ENCODE measurements at places on chromosomes 16 and 17. TPM values are rescaled to one million over a fixed set of nuclear protein-coding genes. Genes with fewer than 3 reads are reported as not detected.

The OSBPL7 gene
- 12.1 TPM for total RNA-seq

The ESRP2 gene
- 1.2 TPM for total RNA-seq

DNA sequence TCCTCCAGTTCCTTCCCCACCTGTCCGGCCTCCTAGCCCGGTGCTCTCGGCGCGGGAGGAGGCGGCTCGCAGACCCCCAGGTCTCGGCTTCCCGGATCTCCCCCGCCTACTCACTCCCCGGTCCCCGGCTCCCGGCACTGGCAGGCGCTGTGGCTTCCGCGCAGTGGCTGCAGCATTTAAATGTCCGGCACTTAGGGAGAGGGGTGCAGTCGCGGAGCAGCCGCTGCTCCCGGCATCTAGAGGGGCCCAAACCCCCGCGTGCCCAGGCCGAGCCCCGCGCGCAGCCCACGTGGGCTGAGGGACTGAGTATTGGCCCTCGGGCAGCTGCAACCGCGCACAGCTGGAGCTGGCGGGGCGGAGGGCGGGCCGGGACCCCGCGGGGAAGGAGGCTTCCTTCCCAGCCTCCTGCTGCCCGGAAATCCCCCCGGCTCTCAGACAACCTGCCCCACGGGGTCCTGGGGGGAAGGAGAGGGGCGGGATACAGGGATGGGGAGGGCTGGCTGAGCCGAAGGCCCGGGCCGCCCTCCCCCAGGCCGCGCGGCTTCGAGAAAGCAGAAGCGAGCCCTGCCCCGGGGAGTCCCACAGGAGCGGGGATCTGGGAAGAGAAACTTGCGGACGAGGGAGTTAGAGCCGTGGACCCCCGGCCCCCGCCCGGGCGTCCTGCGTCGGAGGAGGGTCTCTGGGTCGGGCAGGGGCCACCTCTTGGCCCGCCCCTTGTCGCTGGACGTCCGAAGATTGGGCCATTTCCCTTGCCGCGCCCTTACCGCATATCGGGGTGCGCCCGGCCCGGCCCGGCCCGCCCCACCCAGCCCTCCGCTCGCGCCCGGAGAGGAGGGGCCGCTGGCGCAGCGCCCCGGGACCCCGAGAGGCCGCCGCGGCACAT is at the start of gene MMP25:
TSS of gene MMP25 (plus strand) at position 804 of the 883 bp plus-strand sequence. CDS start 357 bp downstream, outside the sequence.
- no peak for DNase-seq

DNA sequence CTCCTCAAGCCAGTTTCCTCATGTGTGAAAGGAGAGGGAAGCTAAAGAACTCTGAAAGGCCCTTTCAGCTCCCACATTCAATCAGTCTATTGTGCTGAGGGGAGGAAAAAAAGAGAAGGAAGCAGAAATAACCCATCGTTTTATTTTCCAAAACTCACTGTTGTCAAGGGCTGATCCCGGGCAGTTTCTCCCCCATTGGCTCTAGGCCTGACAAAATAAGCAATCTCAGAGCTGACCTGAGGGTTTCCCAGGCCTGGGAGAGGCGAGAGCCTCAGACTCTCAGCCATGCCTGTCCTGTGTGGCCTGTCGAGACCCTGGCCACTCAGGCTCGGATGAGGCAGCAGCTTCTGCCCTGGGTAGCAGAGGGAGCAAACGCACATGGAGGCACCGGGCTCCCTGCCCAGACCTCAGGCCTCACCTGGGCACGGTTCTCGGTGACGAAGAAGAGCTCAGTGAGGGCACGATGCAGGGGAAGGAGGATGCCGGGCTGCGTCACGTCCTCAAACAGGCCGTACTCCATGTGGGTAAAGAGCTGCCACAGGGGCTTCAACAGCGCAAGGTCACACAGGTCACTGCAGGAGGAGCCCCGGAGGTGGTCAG is 45.0 kb upstream of the ATP2A3 start:
- DNase-seq, result no peak

The ZNF423 gene
- total RNA-seq, result not detected

DNA sequence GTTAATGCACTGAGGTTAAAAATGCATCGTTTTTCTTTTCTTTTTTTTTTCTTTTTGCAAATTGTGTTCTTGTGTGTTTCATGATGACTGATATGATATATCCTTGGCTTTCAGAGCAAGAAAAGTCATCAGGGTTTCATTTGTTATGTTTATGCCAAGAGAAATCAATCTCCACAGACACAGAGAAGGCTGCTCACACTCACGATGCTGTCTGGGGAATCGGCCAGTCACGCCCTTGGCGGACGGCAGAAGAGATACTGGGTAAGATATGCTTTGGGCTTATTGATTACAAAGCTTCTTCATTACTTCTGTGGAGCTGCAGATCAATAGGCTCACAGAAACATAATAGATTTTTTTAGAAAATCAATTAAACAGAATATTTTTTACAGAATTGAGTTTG is 42.2 kb upstream of the TNRC6C start:
- no peak for DNase-seq

GRCh38 chr16:62224646-62225209 is 188.5 kb upstream of the CDH8 start:
- no peak for DNase-seq
